ENCODE measurements at places on chromosomes 5 and 9. TPM values are rescaled to one million over a fixed set of nuclear protein-coding genes. Genes with fewer than 3 reads are reported as not detected.

SLC31A1 gene
- 22.7 TPM for total RNA-seq

HEMGN gene
- not detected for total RNA-seq

SLC36A3 gene
- not detected for total RNA-seq

TAF11L10 gene
- not detected for total RNA-seq

PCDHB7 gene
- total RNA-seq, result not detected

PCDHA1 gene
- total RNA-seq, result 0.48 TPM

HACD4 gene
- total RNA-seq, result 1.1 TPM
